IMR-90 (cell line): ENCODE measurements at places on chromosomes 1 and 21. TPM values are rescaled to one million over a fixed set of nuclear protein-coding genes. Genes with fewer than 3 reads are reported as not detected.

- no peak for DNase-seq
Measured at GRCh38 chr1:231558708-231559185, 30.3 kb downstream of the TSNAX start.

The LGALS8 gene
- 44.7 and 57.7 TPM in 2 replicates for total RNA-seq

DNA sequence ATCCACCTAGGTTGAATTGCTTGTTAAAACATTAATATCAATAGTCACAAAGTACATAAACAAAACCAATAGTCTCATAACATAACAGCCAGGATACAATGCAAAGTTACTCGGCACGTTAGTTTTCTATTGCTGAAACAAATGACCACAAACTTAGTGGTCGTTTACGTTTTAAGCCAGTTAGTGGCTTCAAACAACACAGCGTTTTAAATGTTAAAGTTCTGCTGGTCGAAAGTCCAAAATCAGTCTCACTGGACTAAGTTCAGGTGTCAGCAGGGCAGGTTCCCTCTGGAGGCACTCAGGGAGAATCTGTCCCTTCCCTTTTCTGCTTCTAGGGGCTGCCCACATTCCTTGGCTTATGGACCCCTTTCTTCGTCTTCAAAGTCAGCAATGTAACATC lies 35.6 kb upstream of the ATP1A1 start:
- DNase-seq = no peak

The GFI1 gene
- total RNA-seq = under 0.01 TPM in 2 replicates

The DNM3 gene
- 0.36 and 0.83 TPM in 2 replicates for total RNA-seq
